ENCODE measurements at places on chromosomes 5 and 9.

GRCh38 chr5:17020678-17021601 is 84.9 kb upstream of the MYO10 start:
- DNase-seq, result peak; percentile 19

DNA sequence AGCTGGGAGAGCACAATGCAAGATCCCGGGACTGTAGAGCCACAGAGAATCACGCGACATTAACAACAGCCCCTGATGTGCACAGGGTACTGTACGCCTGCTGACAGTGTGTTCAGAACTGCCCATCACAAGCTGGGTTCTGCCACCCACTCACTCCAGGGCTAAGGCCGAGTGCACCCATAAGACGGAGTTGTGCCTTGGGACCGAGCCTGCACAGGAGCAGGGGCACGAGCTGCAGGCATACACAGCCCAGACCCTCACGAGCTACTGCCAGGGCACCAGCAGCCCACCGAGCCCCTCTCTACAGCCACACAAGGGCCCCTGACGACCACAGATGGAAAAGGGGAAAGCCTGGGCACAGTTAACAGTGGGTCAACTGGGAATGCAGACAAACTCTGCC is 67.8 kb downstream of the CAMSAP1 start:
- DNase-seq, result no peak

GRCh38 chr9:19009391-19009965 is 23.5 kb downstream of the SAXO1 start:
- DNase-seq, result no peak

- no peak for DNase-seq
Measured at GRCh38 chr9:116809656-116810055, 122.6 kb downstream of the TRIM32 start.

GRCh38 chr5:74186356-74187315 is 453.9 kb downstream of the ENC1 start:
- DNase-seq, result peak; percentile 50

- no peak for DNase-seq
Measured at GRCh38 chr9:98977246-98977714, 33.6 kb downstream of the COL15A1 start.

GRCh38 chr9:27664121-27664779 is 91.0 kb upstream of the C9orf72 start:
- DNase-seq, result no peak

GRCh38 chr5:76372323-76373054 is 30.6 kb upstream of the IQGAP2 start:
- DNase-seq, result peak; percentile 94

DNA sequence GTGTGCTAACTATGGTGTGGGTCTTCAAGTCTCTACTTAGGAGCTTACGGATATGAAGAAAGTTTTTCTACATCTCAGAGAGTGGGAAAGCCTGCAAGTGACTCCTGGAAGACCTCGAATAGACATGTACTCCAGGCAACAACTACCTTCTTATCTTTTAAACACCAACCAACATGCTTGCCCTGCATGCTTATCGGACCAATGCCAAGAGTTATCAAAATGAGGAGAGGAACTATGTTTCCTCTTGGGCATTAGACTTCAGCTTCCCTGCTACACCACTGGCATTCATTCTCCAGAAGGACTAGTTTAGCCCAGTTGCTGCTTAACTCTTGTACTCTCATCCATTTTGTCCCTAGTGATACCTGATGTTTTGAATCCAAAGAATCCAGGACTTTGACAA is 74.7 kb upstream of the MAN2A1 start:
- no peak for DNase-seq

DNA sequence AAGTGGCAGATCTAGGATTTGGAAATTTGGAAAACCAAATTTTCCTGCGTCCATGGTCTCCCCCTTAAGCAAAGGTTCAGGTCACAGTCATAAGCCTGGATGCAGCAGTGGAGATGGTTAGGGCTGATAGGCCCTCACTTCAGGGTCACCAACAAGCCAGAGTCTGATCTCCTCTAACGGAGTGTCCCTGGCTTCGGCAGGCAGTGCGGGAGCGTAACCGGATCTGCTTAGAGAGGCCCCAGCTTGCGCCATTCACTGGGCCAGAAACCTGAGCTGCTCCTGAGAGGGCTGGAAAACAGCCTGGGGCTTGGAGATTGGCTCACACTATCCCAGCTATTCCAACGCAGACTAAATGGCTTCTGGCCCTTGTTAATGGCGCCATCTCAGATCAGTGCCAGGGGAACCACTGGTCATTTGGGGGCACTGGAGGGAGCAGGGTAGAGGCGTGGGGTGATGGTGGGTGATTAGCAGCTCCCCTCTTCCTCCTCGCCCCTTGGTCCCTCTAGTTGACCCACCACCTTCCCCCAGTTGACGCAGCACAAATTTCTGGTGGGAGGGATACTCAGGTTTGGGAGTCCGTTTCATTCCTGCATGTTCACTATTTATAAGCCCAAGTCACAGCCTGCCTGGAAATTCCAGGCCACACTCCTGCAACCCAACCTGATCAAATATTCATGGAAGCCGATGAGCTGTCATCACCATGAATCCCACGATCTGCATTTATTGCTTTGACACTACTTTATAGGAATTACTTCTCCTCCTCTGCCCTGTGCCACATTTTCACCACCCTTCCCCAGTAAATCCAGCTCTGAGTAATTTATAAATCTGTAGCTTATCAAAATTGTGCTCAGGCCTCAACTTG is 134.6 kb upstream of the CPEB4 start:
- DNase-seq, result no peak

- DNase-seq, result no peak
Measured at GRCh38 chr5:143066556-143067281, 296.5 kb downstream of the ARHGAP26 start.

DNA sequence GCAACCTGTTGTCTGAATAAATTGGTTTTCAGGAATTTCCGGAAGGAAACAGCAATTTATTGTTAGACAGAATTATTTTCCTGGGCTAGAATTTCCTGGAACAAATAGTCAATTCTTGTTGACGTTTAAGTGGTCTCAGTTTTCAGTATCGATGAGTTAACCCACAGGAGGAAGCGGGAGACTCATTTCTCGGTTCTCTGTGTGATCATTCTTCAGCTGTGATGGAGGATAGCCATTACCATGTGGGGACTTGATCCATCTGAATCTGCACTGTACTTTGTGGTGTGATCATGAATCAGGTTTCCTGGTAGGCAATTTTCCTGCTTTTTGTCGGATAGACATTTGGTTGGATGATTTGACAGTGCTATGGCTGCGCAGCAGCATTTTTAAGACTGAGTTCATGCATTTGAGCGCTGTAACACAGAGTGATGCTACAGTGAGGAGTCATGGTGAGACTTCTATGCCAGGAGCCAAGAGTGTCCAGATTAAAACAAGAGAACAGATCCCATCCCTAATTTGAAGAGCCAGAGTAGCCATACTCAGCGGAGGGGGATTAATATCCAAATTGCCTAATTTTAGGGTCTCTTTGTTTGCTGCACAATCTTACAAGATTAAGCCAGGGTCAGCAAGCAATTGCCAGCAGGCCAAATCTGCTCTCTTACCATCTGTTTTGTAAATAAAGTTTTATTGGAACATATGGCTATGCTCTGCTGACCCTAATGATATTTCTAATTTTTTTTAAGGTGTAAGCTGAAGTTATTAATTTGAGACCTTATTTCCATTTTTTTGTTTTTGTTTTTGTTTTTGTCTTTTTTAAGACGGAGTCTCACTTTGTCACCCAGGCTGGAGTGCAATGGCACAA is 355.9 kb downstream of the RAB3C start:
- no peak for DNase-seq

- DNase-seq, result peak; percentile 100
Measured at GRCh38 chr9:79764374-79764773, 192.6 kb downstream of the TLE4 start.

- DNase-seq, result no peak
Measured at GRCh38 chr5:132067451-132067850, 6.1 kb upstream of the CSF2 start.

- no peak for DNase-seq
Measured at GRCh38 chr9:114112325-114112724, 13.2 kb upstream of the KIF12 start.

- DNase-seq, result no peak
Measured at GRCh38 chr9:27338527-27338903, 41.6 kb upstream of the EQTN start.

DNA sequence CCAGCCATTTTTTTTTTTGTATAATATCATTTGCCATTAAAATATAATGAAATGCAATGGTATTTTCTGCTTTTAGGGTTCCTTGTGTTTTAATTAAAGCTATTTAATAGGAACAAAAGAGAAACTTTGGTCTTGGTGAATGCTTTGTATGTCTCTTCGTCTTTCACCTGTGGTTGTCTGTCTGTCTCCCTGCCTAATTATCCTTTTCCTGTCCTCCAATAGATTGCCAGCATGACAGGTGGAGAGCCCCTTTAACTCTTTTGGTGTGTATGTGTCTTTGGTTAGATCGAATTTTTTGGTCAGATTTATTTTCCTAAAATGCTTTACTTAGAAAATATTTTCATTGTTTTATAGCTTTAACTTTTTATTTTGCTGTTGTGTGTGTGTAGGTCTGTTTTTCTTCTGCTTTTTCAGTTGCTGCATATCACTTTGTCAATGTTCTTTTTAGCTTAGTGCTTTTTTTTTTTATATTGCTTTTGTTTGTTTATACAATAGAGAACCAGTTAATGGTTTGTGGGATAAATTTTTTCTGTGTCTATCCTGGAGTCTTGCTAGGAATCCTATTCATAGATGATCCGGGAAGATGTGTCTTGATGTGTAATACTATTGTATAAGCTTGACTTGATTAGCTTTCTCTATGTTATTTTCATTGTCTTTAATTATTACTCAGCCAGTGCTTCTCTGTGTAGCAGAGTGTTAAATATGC is 8.6 kb downstream of the CHMP5 start:
- DNase-seq, result peak; percentile 53

Data from M059J (cell line).